ENCODE measurements at places on chromosomes 11 and 22. TPM values are rescaled to one million over a fixed set of nuclear protein-coding genes. Genes with fewer than 3 reads are reported as not detected.

- no peak for DNase-seq
These were observed 40.7 kb downstream of the JHY start for GRCh38 chr11:122923302-122923701.

DNA sequence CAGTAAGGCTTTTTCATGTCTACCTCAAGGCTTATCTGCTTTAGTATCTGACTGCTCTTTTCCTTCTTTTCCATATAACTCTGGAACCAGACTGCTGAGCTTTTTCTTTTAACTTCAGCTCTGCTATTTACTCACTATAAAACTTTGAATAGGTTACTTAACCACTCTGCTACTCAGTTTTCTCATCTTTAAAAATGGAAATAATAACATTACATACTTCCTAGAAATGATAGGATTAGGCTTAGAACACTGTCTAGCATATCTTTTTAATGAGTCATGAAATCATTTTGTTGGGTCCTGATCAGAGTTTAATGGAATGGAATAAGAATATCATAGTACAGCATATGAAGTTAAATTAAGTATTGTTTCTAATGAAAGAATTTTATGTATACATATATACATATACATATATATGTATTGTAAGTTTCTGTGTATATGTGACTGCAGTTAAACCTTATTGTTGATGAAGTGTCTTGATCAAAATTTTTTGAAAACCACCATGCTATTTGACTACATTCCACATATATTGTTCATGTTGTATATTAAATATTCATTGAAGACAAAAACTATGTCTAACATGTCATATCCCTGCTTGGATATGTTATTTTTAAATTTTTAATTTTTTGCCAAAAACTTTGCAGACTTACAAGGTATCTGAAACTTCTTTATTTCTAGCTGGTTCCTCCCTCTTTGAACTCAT lies 120.2 kb downstream of the METTL15 start:
- peak; percentile 58 for DNase-seq

DNA sequence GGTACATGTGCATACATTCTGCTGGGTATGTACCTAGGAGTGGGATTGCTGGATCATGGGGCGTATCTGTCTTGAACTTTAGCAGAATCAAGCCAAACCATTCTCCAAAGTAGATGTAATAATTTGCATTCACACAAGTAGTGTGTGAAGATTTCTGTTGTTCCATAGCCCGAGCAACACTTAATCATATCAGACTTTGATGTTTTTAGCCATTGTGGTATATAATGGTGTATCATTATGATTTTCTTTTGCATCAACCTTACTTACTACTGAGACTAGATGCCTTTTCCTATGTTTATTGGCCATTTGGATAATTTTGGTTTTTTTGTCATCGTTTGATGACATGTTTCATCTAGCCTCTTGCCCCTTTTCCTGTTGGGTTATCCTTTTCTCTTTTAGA lies 72.0 kb upstream of the TNRC6B start:
- no peak for DNase-seq

DNA sequence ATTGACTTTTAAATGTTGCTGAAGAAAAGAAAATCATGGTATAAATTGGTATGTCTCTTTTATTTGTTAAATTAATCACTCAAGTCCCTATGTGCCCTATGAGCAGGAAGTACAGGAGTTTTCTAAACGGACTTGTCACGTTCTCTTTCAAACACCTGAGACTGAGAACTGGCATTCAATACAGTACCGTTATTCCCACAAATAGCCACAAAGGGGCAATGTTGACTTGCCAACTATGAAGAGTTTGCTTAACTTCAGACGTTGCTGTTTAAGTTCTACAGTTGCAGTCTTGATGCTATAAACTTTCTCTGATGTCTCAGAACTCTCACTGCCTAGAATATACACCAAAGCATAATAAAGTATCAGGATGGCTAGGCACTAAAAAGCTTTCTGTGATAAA lies 7.6 kb downstream of the OR56A1 start:
- DNase-seq = peak; percentile 45

DNA sequence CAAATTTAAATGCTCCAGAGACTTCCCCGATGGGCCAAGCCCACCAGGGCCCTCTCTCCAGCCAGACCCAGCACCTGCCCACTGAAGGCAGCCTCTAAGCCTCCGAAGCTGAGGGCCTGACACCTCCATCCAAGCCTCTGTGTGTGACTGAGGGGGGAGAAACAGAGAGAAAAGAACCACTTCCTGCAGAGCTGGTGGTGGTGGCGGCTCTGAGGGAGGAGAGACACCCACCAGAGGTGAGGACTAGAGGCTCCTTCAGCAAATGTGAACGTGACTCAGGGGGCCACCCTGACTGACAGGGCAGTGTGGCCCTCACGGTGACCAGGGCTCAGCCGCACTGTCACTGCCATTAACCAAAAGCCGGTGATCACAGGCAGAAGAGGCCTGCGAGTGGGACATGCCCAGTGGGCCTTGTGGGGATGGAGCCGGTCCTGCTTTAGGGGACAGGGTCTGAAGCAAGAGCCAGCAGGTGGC lies 31.0 kb upstream of the CD5 start:
- no peak for DNase-seq

DNA sequence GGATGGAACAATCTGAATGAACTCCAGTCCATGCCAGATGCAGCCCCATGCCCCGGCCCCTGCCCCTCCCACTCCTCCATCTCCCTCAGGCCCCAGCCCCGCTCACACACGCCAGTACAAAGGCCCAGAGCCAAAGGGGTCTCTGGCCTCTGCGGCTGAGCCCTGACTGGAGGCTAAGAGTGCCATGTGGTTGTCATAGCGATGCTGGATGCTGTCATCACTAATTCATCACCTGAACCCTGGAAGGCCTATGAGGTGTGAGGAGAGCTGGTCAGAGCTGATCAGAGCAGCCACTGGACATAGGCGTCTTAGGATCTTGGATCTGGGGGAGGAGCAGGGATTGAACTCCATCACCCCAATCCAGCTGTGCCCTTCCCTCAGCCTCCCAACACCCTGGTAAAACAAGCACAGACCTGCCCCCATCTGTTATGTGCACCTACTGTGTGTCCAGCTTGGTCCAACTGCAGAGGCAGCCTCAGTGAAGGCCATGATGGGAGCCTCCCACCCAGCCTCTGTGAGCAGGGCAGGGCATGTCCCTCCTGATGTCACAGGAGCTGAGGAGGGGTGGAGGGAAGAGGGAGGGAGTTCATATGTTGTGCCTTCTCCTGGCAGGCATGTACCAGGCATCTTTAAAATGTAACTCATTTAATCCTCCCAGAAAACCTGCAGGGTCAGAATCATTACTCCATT lies 16.7 kb downstream of the PDE2A start:
- DNase-seq = no peak

Gene CYTH4
- 0.04 TPM for total RNA-seq

Gene GGT5
- total RNA-seq = not detected

Gene CD151
- 399 TPM for total RNA-seq

- no peak for DNase-seq
These were observed 113.5 kb downstream of the NTM start for GRCh38 chr11:131483877-131484276.

DNA sequence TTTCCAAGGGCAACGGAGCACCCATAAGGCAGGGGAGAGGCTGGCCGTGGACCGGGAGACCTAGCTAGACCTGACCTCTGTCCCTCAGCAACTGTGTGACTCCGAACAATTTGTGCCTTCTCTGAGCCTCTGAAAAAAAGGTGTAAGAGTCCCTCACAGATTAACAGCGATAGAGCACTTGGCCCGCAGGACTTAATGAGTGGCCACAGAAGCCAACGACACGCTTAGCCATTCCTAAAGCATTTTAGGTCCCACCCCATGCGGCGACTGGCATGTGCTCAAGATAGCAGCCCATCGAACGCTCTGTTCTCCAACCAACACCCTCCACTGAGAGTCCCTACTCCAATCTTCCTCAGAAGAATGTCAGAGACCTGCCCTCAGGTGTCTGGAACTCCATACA lies 1.5 kb downstream of the SULT4A1 start:
- DNase-seq = no peak

- DNase-seq = no peak
These were observed 28.6 kb downstream of the TMEM123 start for GRCh38 chr11:102423936-102424335.

DNA sequence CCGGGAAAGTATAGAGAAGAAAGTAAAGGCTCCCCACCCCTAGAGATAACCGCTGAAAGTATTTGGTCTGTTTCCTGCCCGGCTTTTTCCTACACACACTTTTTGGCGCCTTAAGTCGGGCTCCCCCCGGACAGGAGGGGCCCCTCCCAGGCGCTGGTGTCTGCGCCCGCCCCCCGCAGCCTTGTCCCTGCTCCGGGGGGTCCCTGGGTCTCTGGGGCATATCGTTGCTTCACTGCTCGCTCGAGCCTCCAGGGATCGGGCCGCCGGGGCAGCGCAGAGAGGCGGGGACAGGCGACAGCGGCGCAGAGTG lies 928 bp upstream of the CRACR2B start:
- DNase-seq = no peak

GRCh38 chr22:18056161-18056666 lies 21.6 kb upstream of the PEX26 start:
- DNase-seq = peak; percentile 59

DNA sequence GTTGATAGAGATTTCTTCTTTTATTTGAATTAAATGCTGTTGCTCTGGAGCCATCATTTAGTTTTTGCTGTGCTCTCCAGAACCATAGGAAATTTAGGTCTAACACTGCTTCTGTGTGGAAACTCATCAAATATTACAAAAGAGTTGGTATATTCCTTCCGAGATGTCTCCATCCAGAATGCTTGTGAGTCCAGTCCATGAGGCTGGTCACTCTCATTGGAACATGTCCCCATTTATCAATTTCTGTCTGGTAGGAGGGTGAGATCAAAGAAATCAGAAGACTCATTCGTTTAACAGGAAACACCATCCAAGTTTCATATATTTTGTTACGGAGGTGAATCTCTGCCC lies 52.4 kb upstream of the LMO2 start:
- DNase-seq = no peak

DNA sequence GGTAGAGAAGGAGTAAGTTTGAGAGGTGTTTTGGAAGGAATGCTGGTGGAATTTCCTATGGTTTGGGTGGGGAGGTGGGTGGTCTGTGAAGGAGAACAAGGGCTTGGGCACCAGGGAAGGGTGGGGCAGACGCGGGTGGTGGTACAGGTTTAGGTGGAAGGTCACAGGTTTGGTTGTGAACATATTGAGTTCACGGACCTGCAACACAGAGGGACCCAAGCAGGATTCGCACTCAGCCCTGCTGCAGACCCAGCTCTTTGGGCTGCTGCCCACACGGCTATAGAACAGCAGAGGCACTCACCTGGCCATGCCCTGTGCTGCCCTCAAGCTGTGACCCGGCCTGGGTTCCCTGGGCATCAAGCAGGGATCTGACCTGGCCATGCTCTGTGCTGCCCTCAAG lies 33.5 kb upstream of the EMID1 start:
- DNase-seq = no peak

- no peak for DNase-seq
These were observed 80.0 kb upstream of the EIF3D start for GRCh38 chr22:36608987-36609386.

DNA sequence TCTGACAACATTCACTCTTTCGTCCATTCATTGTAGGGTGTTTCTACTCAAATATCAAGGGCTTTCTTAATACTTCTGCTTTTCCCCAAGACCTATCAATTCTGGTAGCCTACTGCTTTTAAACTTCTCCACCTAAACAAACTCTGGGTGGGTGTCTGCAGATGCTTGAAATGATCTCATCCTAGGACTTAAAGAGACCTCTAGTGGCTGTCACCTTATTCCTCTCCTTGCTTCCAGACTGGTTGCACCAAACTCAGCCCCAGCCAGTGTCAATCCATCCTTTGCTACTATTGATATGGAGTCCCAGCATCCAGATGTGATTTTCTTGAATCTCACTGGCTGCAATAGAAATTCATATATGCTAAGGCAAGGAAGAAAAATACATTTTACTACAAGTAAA lies 274.7 kb downstream of the NXPE2 start:
- no peak for DNase-seq

GRCh38 chr11:122690801-122691548 lies 35.5 kb downstream of the UBASH3B start:
- DNase-seq = no peak

GRCh38 chr11:85914425-85914824 lies 59.2 kb downstream of the CCDC83 start:
- no peak for DNase-seq

- DNase-seq = no peak
These were observed 4.1 kb upstream of the MEI1 start for GRCh38 chr22:41695211-41695610.

- DNase-seq = no peak
These were observed 1.5 kb downstream of the PTGDR2 start for GRCh38 chr11:60854140-60854846.

DNA sequence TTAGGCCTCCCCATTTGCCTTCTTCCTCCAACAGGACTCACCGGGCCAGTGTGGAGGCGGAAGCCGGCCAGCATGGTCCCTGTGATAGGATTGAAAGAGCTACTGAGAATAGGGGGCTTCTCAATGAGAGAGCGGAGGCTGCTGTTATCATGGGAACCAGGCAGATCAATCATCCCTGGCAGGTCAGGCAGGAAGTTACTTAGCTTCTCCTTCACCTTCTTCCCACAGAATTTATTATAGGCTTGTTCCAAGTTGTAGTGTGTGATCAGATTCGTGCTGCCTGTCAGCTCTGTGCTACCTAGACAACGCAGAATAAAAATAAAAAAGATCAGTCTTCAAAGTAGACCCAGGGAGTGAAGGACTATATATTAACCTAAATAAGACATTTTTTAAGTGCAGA lies 7.1 kb downstream of the MED19 start:
- DNase-seq = no peak

Gene C22orf15
- 0.35 TPM for total RNA-seq

- DNase-seq = no peak
These were observed 403.6 kb downstream of the MN1 start for GRCh38 chr22:27397954-27398342.

Gene ESAM
- total RNA-seq = not detected

GRCh38 chr11:2269601-2270321 lies 627 bp downstream of the ASCL2 start:
- DNase-seq = peak; percentile 26

GRCh38 chr22:42288791-42289190 lies 18.3 kb upstream of the TCF20 start:
- DNase-seq = peak; percentile 76

GRCh38 chr11:9799886-9800285 lies 136.0 kb downstream of the SWAP70 start:
- no peak for DNase-seq

DNA sequence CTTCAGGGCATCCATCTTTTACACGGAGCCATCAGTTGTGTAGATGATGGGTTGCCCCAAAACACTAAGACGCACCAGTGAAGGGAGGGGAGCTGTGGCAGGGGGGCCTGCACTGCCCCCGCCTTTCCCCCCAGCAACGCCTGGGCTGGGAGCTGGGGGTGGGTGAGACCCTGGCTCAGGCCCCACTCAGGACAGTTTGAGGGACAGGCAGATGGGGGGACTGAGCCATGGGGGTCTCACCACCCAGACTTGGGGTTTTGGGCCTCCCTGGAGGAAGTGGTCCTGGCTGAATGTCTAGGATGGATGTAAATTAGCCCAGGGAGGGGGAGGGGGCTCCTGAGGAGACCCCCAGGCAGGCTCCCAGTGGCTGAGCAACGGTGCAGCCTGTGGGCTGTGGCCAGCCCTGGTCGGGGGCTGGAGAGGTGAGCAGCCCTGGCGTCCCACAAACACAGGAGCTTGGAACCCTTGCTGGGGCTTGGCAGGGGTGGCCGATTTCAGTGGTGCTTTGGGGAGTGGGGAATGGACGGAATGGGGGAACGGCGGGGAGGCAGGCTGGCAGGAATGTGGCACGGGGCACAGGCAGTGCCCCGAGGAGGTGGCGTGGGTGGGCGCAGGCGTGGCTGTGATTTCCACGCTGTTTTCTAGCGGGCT lies 6.1 kb downstream of the PARVB start:
- DNase-seq = no peak

- DNase-seq = peak; percentile 80
These were observed 501.0 kb upstream of the LUZP2 start for GRCh38 chr11:23995891-23996290.

GRCh38 chr22:23098718-23099530 lies 28.6 kb downstream of the GNAZ start:
- DNase-seq = no peak

Data from foreskin keratinocyte (primary cell).